ENCODE measurements at places on chromosomes 7 and 10.

GRCh38 chr10:6140141-6140841, 51.5 kb downstream of the RBM17 start:
- DNase-seq = no peak

DNA sequence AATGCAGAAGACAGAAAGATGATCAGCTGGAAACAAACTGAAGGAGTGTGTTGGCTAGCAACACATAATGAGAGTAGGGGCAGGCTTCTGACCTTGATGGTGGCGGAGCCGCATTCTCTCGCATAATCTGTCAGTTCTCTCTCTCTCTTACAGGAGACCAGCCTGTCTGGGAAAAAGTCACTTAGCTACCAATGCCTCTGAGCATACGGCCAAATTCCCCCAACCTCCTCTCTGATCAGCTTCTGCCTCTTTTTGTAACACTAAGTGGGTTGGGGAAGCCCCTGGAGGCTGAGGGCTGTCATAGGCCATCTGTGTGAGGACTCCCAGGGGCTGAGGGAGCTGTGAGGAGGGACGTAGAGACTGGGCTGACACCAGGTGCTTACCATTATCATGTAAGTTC, 104.6 kb downstream of the HIPK2 start:
- DNase-seq = peak; percentile 75

DNA sequence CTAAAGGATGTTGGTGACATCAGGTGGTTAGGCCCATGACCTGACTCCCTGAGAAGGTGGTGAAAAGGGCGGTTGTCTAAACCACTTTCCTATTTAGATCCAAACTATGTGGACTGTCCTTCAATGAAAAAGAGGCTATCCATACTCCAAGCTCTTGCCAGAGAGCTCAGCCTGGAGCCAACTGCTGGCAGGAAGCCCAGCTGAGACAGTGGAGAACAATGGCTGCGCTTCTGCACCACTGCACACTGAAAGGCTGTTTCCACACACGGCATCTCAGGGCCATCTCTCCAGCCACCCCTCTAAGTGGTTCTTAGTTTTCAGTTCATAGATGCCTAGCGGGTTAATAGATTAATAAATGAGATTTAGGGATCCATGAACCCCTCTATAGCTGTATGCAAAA, 488.8 kb upstream of the ZMIZ1 start:
- no peak for DNase-seq

- DNase-seq = no peak
These were observed 201.0 kb upstream of the PTN start for GRCh38 chr7:137544453-137545058.

GRCh38 chr10:131732631-131733127, 168.1 kb upstream of the PPP2R2D start:
- no peak for DNase-seq

GRCh38 chr7:124033095-124033806, 384 bp upstream of the TMEM229A start:
- peak; percentile 63 for DNase-seq

DNA sequence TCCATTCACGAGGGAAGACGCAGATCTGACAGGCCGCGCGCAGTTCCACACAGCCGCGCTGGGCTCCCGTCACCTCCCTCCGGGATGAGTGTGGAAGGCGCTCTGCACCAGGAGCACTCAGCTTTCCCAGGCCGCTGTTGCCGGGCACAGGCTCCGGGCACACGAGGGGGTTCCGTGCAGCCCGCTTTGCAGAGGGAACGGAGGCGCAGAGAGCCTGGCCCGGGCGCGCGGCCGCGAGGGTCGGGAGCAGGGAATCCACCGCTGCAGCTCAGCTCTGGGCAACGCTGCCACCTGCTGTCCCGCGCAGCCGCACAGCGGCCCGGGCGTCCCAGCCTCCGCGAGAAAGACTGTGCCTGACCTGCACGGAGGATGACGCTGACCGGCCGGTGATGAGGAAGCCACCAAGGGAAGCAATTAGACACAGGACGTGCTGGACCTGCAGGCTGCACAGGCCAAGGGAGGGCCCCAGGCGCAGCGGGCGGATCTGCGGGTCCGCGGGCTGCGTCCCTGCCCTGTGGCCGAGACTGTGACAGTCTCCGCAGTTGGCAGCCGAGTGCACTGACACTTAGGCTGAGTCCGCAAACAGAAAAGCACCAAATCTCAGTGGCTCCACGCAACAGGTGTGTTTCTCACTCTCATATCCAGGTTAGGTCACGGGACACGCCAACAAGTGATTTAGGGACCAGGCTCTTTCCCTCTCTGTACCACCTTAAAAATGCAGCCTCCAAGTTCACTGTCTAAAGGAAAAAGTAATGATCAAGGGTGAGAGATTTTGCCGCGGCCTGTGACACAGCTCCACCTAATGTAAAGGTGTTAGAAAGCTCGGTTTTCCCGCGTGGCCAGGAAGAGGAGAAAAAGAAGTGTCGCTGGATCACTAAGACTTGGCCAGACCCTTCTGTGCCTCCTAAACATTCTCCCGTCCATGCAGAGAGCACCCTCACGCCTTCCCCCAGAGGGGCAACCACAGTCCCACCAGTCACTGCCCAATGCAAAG, 94.5 kb downstream of the SEC61G start:
- DNase-seq = peak; percentile 89

DNA sequence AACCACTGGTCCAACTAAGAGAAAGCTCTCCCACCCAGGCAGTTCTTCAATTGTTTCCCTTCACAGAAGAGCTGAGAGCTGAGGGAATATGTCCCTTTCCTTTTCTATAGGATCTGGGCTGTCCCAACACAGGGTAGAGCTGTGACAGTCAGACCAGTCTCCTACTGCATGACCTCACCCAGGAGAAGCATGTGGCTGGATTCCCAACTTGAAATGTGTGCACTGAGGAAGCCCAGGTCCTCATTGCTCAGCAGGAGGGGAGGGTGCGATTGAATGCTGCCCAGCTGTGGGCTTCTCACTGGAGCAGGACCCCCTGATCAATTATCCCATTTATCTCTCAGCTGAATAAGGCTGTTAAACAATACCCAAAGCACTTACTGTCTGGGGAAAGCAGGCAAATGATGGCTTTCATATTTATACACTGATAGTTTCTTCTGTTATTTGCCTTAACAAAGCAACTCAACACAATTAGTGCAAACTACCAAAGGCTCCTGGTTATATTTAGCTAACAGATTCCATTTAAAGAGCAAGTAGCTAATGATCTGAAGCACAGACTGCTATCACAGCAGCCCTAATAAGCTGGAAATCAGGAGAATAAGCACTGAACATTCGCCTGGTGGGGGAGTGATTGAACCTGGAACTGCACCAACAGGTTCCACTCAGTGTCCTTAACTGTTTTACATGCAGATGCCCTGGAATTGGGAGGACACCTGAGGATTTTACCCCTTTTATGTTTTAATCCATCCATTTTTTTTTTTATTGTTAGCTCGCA, 508.8 kb downstream of the CCSER2 start:
- DNase-seq = no peak

DNA sequence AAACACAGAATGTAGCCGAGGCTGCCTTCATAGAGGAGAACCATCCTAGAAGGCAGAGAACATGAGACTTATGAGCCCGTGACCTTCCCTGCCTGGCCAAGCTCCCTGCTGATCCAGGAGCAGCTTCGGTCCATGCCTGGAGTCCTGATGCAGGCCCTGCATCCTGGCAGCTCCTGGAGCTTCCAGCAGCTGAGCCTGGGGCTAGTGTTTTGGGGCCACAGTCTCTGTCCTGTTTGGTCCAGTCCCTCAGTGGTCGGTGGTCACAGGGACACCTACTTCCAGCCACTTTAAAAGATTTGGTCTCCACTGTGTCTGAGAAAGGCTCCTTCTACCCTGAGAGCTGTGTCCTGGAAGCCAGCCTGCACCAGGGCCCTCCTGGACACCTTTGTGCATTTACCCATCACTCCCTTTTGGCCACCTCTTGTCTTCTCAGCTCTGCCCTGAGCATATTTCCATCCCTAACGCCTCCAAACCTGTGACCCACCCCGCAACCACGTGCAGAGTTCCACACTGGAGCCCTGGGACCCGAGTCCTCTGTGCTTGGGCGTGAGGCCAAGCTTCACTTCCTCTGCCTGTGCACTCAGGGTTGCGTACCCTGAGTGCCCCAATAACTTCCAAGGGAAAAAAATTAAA, 315.2 kb upstream of the ZNF32 start:
- no peak for DNase-seq

DNA sequence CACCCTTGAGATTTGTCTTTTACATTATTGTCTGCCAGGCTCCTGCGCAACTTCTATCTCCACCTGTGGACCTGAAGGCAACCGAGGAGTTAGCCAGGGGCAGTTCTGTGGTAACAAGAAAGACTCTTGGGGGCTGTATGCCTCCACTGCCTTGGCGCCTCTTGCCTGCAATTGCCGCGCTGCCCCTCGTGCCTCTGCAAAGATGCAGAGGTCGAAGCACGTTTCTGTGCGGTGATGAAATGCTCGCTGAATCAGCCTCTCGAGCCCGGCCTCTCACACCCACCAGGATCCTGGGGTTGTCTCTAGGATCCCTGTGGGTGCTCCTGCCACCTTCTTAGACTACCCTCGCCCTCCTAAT, 486 bp upstream of the LHFPL3 start:
- peak; percentile 31 for DNase-seq

DNA sequence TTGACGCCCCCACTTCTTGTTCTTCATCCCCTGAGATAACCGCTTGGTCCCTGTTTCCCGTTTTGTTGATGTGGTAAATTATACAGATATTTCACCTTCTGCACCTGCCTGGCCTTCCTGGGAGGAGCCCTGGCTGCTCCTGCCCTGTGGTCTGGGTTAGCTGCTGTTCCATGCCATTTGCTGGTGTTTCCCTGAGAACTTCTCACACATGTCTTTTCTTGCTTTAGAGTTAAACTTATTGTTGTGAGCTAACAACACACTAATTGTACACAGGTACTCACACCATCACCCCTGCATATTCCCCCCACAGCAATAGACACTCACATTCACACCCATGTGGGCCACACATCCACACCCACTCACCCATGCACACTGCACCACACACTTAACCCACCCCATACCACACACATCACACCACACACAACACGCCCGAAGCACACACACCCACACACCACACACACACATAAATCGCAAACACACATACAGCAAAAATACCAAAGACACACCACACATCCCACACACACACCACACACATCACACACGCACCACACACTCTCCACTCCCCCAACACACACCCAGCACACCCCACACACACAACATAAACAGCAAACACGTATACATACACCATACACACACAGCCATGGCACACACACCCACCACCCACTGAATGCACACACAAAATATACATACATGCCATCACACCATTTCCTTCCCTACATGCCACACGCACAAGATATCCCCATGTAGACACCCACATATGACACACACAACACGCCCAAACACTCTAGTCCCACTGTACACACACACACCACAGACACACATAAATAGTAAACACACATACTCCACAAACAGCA, 19.4 kb upstream of the ANTXRL start:
- no peak for DNase-seq

DNA sequence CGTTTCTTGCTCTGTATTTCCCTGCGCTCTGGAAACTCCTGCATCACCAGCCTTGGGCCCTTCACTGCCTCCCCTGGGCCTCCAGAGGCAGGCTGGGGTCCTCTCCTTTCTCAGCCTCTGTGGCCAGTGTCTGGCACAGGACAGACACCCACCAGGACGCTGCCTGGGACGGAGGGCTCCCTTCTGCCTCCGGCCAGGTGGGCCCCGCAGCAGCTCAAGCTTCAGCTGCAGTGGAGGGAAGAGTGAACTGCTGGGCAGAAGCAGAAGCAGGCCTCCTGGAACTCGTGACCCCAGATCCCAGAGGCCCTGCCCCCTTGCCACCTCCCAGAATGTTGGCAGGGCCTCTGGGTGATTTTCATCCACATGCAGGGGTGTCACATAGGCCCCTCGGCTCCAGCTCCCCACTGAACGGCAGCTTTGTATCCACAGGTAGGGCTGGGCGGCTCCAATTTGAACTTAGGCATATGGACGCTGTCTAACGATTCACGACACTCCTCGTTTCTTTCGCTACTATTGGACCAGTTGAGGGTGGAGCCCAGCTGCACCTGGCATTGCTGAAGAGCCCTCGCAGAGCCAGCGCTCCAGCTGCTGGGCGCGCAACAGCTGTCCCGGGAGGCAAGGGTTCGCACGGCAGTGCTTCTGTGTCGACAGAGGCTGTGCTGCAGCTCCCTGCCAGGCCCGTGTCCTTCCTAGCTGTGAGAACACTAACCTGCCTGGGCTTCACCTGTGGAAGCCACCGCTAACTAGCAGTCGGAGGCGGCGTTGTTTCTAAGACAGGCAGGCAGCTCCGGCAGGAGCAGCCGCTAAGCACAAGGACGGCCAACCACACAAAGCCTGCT, 18.4 kb upstream of the GPR146 start:
- no peak for DNase-seq

- DNase-seq = no peak
These were observed 9.7 kb downstream of the SFRP5 start for GRCh38 chr10:97762056-97762455.

GRCh38 chr7:151243408-151244195, 4.9 kb downstream of the SMARCD3 start:
- DNase-seq = peak; percentile 44

DNA sequence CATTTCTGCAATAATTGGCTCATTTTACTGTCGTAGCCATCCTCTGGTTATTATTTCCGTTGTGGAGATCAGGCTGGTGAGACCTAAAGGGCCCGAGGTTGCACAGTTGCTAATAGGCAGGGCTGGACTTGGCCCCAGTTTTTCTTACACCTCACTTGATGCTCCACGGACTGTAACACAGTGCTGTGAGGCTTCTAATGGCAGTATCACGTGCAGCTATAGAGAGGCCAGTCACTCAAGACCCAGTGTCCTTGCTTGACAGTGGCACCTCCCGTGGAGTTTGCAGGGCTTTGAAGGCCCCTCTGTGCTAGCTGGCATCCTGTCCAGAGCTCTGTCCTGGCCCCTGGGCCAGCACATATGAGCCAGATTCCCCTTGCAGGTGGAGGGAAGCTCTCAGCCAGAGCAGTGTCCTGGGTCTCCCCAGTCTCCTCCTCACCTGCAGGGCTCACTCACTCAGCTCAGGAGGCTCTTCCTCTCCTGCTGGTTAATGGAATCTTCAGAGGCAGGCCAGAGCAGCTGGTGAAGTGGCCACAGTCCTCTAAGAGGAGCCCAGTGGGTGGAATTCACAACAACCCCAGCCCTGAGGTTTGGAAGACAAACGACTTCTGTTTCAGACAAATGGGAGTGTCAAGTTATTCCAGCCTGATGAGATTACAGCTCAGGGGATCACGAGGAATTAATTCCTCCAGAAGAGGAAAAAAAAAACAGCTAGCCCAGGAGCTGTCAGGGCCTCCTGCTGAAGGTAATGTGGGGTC, 114.2 kb upstream of the FAM180A start:
- DNase-seq = no peak

DNA sequence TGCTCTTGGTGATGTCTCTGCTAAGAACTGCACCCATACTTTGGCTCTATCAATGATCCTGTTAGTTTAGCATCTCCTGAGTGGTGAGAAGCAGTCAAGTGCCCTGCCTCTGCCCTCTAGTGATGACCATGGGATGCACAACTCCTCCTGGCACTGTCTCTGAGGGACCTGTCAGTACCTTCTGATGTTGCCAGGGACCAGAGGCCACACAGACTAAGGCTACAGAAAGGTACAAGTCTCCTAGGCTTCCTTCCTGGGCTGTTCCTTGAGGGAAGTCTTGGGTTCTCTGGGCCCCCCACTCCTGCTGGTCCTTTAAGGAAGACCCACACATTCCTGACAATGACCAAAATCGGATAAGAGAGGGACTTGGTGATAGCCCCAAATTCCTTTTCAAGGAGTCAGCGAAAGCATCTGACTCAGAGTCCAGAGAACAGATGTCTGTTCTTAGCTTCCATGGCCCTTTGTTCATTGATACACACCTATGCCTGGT, 15.3 kb downstream of the NKX2-3 start:
- no peak for DNase-seq

GRCh38 chr7:2775376-2775775, 68.7 kb downstream of the GNA12 start:
- DNase-seq = no peak
